ENCODE measurements at places on chromosomes 2 and 18. TPM values are rescaled to one million over a fixed set of nuclear protein-coding genes. Genes with fewer than 3 reads are reported as not detected.

- no peak for DNase-seq
Measured at GRCh38 chr18:45839414-45840395, 14.2 kb downstream of the SIGLEC15 start.

GRCh38 chr2:205216580-205216979 is 465.7 kb upstream of the NRP2 start:
- DNase-seq: no peak

The C2orf15 gene
- polyA plus RNA-seq: 0.28 TPM

The FAP gene
- 92.1 TPM for polyA plus RNA-seq

DNA sequence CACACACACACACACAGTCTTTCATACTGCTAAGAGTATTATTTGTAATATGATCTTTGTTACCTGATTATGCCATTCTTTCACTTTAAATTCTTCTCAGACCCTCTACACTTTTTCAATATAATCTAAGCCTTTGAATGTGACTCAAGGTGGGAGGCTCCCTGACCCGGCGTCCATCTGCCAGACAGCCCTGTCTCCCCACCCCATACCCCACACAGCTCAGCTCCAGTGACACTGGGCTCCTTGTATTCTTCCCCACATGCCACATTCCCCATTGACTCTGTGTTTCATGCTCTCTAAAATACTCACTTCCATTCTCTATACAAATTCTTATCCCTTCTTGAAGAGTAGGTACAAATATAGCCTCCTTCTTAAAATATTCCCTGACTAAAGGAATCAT is 442.2 kb downstream of the TGIF1 start:
- no peak for DNase-seq

The SH2D6 gene
- 0.60 TPM for polyA plus RNA-seq

DNA sequence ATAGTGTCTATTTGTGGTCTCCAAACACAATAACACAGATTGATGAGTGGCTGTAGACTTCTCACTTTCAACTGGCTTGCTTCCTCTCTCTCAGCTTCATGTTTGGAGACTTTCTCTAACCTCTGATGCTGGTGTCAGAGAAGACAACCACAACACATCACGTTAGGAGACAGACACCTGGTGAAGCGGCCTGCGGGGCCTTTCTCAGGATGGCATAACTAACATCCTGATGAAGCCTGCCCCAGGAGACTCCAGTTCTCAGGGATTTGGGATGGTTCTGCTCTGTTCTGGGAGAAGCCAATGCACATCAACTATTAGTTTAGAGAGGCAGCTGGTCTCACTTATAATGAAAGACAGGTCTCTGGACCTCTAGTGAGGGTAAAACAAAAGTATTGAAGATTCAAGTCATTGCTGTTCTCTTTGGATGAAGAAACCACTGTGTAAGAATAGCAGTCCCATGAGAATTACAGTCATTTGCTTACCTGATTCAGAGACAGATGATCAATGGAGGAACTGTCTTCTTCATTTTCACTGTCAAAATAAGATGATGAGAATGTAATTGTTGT is 2.0 kb downstream of the IL1A start:
- no peak for DNase-seq

DNA sequence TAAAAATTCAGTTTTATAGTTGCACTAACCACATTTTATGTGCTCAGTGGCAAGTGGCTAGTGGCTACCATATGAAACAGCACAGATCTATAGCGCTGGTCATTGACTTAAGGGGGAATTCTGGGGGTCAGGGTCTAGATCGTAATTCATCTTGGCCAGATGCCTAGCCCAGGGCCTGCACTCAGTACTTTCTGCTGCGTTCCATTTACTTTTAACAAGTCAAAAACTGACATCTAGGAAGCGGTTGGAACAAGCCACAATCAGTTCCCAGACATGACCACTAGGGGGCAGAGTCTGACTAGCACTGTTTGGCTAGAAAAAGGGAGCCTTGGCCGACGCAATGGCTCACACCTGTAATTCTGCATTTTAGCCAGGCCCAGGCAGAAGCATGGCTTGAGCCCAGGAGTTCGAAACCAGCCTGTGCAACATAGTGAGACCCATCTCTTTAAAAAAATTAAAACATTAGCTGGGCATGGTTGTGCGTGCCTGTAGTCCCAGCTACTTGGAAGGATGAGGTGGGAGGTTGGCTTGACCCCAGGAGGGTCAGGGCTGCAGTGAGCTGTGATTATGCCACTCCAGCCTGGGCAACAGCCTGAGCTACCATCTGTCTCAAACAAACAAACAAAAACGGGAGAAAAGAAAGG is 9.0 kb upstream of the TMBIM1 start:
- DNase-seq: peak; percentile 88

DNA sequence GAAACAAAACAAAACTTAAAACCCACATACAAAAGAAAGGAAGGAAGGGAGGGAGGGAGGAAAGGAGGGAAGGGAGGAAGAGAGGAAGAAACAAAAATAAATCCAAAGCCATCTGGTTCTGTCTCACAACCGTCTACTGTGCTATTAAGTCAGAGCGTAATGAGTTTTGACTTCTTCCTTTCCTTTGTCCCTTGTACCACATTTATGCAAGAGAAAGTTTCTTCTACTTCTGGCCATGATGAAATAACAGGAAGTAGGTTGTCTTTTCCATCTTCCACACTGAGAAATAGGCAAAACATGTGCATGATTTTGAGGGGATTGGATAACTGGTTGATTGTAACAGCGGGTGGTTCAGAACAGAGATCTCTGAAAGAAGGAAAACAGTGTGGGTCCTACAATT is 121.4 kb downstream of the CTAGE1 start:
- DNase-seq: no peak

DNA sequence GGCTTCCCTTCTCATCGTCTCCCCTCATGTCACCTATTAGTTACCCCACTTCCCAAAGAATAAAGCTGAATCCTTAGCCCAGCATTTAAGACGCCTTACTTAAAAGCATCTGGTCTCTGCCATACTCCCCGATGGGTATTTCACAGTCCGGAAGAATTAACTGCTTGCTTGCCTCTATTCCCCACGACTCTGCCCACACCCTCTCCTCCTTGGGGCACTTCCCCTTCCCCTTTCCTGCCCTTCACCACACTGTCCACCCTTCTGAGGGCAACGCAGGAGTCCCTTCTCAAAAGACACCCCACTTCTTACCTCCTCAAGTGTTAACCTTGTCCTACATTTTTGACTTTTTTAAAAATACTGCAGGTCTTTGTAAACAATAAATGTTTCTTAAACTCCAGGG is 60.1 kb upstream of the RMP24 start:
- no peak for DNase-seq

DNA sequence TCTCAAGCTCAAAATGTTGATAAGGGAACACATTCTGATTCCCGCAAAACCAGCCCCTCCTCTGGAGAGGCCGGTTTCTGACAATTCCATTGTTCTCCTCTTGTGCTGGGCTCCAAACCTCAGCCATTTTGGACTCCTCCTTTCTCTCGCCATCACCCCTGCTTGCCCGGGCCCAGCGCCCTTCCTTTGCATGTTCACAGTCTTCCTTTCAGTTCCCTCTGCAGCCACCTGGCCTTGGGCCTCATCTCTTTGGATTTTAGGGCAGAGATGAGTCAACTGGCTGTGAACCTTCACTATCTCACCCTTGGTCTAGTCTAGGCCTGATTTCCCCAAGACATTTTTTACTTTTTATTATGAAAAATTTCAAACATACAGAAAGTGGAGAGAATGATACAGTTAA is 155.9 kb upstream of the MAP3K20 start:
- DNase-seq: no peak

DNA sequence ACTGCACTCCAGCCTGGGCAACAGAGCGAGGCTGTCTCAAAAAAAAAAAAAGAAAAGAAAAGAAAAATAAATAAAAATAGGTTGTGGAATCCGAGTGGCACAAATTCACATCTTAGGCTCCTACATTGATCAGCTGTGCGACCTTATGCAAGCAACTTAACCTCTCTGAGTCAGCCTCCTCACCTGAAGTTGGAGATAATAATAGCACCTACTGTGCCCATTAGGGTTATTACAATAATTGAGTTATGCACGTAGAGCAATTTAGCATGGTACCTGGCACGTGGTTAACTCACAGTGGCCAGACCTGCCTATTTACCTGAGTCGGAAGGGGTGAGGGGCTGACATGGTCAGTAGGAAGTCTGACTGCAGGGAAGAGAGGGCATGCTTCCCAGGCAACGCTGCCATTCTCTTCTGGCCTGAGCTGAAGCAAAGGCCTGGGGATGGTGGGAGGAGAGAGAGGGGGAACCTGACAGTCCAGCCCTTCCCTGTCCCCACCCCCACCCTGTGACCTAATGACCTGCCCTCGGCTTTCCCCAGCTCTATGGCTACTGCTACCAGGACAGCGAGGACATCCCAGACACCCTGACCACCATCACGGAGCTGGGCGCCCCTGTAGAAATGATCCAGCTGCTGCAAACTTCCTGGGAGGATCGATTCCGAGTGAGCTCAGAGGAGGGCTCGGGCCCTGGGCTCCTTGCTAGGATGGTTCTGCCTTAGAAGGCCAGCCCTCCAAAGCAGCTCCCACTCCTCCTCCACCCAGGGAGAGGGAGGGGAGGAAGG is 5.1 kb downstream of the PKDCC start:
- no peak for DNase-seq

GRCh38 chr2:113895301-113895700 is 5.4 kb downstream of the ACTR3 start:
- no peak for DNase-seq

DNA sequence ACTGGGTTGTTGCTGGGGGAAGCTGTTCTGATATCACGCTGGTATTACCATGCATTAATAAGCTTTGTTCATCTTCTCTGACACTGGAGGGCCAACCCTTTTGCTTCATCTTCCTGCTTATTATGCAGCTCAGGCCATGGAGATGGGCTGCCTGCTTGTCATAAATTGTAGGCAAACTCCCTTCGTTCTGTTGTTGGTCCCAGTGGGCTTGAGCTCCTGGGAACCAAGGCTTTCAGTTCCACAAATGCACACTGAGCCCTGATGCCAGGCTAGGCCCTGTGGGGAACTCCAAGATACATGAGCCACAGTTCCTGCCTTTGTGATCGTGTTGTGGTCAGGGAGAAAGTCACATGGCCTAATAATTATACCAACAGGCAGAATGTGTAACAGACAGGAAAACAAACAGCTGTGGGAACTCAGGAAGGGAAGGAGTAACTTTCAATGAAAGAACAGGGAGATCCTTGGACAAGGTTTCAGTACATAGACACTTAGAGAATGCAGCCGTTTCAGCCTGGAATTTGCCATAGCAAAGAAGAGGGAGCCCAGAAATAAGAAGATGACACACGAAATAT is 49.0 kb upstream of the BCL2L11 start:
- DNase-seq: no peak

The BOLL gene
- not detected for polyA plus RNA-seq

The CPLX4 gene
- not detected for polyA plus RNA-seq

The FBXO36 gene
- 3.4 TPM for polyA plus RNA-seq

The SULT1C4 gene
- 26.7 TPM for polyA plus RNA-seq

DNA sequence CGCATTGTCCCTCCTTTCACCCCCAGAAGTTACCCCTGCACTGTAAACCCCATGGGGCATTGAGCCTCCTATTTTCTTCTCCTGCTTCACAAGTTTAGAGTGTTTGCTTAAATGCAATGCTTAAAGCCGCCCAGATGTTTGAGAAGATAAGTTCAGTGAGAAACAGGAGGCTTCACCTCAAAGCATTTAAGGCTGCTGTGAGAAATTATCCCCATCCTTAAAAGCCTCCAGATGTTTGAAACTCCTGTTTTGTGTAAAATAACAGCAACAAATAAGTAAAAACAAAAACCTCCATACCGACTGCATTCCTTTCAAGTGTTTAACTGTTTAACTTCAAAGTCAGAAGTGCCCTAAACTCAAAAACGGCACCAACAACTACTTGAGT is 81.8 kb downstream of the RTP5 start:
- no peak for DNase-seq

GRCh38 chr2:239154971-239155805 is 245.6 kb downstream of the HDAC4 start:
- DNase-seq: no peak

DNA sequence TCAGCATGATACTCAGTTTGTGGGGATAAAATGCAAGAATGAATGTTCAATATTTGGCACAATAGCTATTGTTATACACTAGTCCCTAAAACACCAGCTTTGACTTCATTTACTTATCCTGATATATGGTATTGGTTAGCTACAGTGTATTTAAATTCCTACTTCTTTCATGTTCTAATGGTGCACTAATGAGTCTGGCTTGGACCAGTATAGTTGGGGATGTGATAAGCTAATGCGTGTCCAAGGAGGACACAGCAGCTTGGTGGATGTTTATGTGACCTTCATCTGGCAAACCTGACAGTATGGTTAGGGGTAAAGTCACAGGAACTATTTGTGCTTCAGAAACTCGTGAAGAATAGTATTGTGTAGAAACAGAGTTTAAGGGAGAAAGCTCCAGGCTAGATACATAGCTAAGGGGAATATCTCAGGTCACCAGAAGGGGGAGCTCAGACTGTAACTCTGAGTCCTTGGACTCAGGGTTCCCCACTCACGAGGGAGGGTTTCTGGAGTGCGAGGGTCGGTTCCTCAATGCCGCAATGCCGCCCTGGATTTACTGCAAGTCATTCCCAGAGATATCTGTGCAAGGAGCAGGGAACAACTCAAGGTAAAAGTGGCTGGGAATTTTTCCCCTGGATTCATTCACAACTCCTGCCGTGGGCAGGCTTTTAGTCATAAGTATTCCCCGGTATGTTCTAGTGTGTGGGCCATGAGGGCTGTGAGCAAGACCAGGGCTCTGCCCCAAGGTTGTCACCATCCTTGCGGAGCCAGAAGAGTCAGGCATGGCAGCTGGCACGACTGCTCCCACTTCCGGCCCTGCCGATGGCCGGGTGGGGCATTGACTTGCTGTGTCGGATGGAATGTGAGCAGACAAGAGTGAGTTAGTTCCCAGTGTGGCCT is 14.5 kb downstream of the IL1R2 start:
- DNase-seq: no peak

The SCN7A gene
- polyA plus RNA-seq: 58.0 TPM

The ATOH8 gene
- 11.4 TPM for polyA plus RNA-seq

DNA sequence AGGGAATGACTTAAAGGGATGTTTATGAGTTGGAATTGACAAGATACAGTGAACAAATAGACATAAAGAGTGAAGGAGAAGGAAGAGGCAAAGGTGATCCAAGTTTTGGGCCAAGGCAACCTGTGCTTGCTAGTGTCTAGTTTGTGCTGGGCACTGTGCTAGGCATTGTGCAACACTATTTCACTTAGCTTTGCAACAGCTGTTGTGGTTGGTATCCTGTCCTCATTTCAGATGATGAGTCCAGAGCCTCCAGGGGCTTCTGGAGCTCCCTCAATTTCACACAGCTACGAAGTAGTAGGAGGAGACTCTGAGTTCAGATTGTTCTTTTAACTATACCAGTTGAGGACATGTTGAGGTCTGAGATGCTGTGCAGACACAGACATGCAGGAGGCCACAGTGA is 18.1 kb upstream of the LOXHD1 start:
- DNase-seq: no peak

DNA sequence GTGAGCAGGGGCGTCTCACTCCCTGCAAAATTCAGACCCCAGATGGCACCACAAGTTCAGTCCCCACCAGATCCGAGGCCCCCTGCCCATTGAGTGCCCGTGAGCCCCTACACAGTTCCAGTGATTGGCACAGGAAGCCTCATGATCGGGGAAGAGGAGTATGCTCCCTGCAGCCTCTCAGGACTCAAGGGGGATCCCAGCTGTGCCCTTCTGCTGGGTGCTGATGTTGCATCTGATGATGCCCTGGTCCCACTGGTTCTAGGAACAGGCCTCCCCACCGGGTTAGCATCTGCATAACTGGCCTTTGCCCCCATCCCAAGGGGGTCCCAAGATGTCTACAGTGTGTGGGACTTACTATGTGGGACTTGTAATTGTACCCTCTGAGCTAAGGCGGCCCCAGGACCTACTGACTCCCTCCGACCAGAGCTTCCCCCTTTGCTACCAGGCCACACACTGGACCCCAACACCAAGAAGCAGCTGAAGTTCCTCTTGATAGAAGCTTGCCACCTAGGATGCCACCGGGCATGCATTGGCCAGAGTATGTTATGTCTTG is 8.6 kb downstream of the ALPG start:
- DNase-seq: no peak

All from muscle of arm (tissue), 14 donors.